ENCODE measurements at places on chromosomes 3 and 15.
A peak's percentile ranks its signal among the peaks of the same experiment; 100 is the strongest.

DNA sequence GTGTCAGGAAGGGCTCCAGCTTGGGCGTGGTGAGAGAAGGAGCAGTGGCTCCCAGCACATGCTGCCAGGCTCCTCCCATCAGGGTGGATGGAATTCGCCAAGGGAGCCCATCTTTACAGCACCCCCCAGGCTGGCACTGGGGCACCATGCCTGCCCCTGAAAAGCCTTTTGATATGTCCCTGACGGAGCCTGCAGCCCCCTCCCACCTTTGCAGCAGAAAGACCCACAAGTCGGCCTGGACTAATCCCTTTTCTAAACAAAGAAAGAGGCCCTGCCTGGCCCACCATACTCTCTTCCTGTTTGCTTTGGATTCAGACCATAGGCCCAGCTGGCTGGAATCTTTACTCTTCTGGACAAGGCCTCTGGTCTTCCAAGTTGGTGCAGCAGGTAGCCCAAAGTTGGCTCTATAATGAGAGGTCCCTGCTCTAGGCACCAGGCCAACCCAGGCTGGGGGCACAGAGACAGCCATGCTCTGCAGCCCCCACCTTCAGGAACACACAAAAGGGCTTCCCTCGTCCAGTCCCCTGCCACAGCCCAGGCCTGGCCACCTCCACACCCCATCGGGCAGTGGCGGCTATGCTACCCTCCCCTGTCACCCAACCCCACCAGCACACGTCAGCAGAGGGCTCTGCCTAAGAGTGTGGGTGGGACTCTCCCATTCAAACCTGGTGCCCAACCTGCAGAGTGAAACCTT is 5.4 kb downstream of the ANPEP start:
- DNase-seq, result peak; percentile 41

DNA sequence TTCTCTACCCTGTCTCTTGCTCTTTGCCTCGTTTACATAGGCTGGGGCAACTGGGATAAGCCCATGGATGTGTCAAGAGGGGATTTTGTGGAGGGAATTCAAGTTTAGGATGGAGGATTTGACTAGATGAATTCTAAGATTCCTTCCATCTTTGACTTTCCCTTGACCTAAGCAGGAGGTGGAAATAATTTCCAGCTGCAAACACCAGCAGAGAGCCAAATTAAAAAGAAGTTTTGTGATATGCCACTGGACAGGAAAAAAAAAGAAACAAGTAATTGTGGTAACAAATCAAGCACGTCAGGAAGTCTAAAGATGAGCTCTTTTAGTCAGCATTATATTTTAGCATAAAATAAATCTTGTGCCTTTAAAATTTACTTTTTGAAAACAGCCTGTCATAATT is 49.8 kb downstream of the KCNMB2 start:
- no peak for DNase-seq

- DNase-seq, result no peak
Observed at GRCh38 chr3:172021164-172021563, 18.2 kb upstream of the FNDC3B start.

- DNase-seq, result peak; percentile 16
Observed at GRCh38 chr15:49521802-49522201, 98.8 kb downstream of the FGF7 start.

- no peak for DNase-seq
Observed at GRCh38 chr15:31169558-31169957, 68.0 kb upstream of the TRPM1 start.

GRCh38 chr15:49693498-49693897 is 72.7 kb downstream of the DTWD1 start:
- peak; percentile 57 for DNase-seq

DNA sequence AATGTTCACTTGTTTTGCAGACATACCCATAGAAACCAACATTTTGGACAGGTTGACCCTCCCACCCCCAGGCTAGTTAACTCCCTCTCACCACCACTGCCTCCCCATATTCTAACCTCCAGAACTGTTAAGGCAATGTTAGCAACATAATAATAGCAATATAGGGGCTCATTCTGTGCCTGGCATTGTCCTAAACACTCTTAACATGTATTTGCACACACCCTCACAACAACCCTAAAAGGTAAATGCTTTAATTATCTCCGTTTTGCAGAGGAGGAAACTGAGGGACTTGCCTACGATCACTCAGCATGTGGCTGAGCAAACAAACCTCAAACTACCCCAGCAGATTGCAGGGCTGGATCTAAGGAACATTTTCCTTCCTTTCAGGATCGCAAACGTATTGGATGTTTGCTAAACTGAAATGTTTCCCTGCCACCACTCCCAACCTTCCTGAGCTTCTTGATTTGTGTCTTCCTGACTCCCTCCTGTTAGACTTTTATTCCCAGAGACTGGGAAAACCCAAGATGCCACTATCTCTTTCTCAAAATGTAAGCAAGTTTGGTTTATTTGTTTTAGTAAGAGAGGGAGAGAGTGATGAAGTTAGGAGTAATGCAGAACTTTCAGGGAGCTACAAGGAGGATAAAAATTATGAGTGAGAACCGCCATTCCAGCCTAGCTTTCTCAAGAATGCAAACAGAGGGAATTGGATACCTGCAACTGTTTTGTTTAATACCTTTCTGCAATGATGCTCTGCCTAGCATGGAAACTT is 1.3 kb downstream of the SCG5 start:
- DNase-seq, result peak; percentile 35

DNA sequence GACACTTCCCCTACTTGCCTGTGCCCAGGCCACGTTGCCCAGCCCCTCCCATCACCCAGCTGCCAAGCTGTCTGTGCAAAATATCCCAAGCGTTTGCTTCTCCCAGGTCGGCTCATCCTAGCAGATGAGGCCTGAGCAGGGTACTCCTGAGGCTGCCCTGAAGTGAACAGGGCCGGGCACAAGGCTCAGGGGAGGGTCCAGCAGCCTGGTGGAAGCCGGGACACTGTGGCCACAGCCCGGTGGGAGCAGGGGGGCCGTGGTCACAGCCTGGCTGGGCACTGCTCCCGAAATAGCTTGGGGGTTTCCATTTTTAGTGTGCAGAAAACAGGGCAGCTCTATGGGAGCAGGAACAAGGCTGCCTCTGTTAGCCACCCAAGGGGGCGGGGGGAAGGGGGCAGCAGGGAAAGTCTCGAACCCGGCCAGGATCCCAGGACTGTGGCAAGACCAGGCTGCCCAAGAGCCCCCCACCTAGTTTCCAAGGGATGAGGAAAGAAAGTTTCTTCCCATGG is 3.4 kb downstream of the PLXNB1 start:
- no peak for DNase-seq

GRCh38 chr3:59424268-59425010 is 374.6 kb upstream of the CFAP20DC start:
- DNase-seq, result peak; percentile 66

DNA sequence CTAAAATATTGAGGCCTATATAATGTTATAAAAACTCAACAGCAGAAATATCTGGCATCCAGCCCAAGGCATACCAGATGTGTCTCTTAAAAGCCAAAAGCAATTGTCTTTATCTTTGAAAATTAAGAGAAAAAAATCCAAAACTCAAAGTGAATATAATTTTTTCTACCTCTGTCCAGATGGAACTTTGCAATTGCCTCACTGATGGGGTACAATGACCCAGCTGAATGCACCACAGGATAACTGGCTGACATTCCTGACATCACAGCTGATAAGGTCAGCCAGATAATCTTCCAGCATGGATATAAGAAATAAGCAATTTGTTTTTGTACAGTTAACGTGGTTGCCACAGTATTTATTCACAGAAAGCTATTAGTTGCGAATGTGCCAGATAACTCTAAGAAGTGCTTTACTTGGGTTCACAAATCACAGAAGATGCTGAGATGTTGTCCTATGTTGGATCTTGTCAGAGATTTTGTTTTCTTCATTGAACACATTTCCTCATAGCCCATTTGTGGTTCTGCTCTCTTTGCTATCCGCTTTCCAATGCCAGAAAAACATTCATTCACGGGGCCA is 566.9 kb upstream of the CCDC54 start:
- peak; percentile 35 for DNase-seq

GRCh38 chr3:190444006-190444405 is 5.7 kb downstream of the TMEM207 start:
- no peak for DNase-seq

Data from EH (cell line).